ENCODE measurements at places on chromosomes 11 and 22.
A peak's percentile ranks its signal among the peaks of the same experiment; 100 is the strongest.

- no peak for DNase-seq
These were observed 668 bp downstream of the MADD start for GRCh38 chr11:47270331-47271271.

GRCh38 chr11:65288706-65289536 lies 25.7 kb upstream of the CDC42EP2 start:
- no peak for DNase-seq

DNA sequence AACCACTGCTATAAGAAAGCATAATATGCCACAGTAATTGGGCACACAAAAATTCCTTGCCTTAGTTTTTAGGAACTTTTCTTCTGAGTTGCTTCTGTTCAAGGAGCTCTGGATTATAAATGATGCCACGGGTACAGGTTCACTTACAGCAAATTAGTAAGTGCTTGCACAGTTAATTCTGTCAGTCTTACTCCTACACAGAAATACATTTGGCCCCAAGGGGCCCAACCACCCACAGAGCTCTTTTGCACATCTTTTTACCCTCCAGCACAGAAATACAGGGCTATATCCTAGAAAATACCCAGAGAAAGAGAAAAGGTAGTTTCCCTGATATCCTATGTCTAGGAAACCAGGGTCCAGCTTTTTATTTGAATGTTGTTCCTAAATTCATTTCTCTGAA lies 86.6 kb upstream of the CHRM4 start:
- no peak for DNase-seq

DNA sequence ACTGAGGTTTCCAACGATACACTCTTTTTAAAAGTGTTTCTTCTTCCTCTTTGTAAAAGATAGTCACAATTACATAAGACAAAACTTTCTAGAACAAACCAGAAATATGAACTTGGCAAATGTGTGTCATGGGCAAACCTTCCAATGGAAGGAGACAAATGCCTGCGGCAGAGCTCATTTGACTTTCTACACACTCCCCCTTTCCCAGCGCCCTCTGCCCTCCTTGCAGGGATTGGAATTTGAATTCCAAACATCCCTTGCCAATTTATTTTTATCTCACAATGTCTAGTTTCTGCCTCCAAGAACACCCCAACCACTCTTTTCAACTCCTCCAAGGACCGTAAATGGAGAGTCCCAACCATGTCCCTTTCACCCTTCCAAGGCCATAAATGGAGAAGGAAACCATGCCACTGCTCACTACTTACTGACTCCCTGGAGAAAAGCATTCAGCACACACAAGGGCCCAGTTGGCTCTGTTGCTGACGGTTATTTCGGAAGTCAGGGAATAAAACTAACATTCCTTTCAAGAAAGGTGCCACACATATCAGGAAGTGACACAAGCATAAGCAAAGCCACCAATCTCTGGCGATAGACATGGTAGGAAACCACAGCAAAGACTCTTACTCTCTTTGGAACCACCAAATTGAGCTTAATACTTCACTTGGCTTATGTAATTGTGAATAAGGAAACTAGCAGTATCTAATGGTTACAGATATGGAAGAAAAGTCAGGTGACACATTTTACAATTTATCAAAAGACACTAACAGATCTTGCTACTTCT lies 15.0 kb upstream of the ESAM start:
- DNase-seq: no peak

DNA sequence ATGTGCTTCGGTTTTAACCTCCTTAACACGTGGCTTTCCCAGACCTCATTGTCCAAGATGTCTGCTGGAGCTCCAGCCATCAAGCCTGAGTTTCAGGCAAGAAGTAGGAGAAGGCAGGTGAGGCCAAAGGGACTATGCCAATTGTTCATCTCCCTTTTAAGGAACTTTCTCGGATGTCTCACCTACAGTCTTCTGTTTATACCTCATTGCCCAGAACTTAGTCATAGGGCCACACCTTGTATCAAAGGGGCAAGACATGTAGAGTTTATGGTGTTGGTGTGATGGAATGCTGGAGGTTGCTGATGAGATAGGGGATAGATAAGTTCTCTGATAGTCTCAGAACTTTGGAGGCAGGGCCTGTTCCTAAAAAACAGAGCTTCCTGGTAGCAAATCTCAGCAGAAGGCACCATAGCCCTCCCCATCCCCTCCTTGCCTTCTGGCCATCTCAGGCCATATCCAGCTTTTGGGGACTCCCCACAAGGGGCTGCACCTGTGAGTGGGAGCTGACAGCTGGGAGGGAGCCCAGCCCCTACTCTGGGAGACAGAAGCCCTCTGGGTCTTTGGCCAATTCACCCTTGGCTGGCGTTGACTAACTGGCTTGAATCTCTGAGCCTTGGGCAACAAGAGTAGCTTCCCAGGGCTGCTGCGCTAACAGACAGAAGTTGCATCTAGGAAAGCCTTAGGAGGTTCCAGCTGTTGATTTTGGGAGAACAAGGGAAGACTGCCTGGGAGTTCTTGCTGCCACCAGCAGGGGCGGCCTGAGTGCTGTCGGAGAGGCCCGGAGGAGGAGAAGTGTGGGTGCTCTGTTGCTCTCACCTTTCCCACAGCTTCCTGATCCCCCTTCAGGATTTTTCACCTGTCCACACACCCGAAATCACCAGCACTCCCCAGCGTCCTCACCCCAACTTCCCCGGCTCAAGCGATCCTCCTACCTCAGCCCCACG lies 149.8 kb upstream of the THY1 start:
- no peak for DNase-seq

GRCh38 chr11:67118181-67118766 lies 789 bp upstream of the KDM2A start:
- DNase-seq: no peak

GRCh38 chr11:17642980-17643379 lies 76.4 kb upstream of the MYOD1 start:
- no peak for DNase-seq

GRCh38 chr11:12281571-12282478 lies 95.5 kb upstream of the PARVA start:
- peak; percentile 76 for DNase-seq

DNA sequence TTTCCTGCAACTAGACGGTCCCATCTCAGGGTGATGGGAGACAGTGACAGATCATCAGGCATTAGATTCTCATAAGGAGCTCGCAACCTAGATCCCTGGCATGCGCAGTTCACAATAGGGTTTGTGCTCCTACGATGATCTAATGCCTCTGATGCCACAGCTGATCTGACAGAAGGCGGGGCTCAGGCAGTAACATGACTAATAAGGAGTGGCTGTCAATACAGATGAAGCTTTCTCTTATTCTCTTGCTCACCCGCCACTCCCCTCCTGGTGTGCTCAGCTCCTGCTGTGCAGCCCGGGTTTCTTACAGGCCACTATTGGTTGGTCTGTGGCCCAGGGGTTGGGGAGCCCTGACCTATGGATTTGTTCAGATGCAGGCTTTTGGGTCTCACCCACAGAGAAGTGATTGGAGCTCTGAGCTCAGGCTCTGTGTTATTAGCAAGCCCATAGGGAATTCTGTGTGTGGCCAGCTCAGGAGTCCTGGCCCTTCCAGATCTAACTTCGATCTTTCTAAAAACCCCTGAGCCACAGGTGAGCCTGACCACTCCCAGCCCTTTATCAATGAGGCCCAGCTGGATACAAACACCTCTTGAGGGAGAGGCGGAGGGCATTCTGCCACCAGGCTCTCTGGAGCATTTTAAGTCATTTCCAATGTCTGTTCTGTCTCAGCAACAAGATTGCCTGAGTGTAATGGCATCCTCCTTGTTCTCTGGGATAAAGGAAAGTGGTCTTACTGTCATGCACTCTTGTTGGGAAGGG lies 351.8 kb downstream of the BUD13 start:
- DNase-seq: no peak

DNA sequence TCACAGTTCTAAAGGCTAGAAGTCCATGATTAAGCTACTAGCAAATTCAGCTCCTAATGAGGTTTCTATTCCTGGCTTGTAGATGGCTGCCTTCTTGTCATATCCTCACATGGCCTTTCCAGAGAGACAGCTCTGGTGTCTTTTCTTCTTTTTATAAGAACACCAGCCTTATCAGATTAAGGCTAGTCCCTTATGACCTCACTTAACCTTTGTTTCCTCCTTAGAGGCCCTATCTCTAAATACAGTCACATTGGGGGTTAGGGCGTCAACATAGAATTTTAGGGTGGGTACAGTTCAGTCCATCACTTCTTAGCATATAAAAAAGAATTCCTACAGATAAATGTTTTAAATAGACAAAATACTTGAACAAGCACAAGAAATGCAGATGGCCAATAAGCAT lies 18.2 kb upstream of the CLPB start:
- DNase-seq: no peak

DNA sequence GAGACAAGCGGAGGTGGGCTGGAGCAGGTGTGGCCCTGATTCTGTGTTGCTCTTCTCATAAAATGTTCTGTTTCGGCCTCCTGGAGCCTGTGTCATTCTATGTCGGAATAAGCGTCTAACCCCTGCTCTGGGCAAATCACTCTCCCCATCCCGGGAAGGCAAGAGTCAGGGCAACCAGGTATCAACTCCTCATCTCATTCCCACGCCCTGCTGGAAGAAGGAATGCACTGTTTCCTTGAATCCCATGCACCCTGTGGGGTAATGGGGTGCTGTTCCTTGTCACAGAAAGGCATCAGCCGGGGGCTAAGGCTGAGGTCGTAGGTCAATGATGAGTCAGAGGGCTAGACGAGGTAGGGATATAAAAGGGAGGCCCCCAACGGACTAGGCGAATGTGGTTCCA lies 2.6 kb downstream of the FAM180B start:
- no peak for DNase-seq

GRCh38 chr11:123382555-123383074 lies 47.5 kb upstream of the GRAMD1B start:
- DNase-seq: no peak

DNA sequence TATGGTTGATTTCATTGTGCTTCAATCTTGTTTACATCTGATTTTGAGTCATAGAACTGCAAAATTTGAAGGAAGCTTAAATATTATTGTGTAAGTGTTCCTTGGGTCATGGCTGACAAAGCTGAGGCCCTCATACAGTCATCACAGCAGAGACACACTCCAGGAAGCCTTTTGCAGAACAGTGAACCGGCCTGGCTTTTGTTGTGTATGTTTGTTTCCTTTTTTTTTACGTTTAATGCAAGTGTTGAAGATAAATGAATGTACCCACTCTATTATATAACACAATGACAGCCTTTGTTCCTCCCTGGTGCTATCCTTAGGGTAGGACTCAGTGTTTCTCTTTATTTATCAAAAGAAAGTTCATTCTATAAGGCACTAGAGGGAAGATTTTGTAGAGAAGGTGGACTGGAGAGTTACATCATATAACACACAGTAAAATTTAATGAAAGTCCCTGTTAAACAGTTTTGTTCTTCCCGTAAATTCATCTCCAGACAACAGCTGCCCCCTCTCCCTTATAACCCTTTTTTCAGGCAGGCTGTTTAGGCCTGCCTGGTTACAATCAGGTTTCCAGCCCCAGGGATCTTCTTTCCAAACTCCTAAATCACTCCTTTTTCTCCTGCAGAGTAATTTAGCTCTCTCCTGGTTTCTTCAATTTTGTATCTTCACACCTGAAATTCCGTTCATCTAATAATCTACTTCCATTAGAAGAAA lies 34.3 kb upstream of the CSTF3 start:
- no peak for DNase-seq

DNA sequence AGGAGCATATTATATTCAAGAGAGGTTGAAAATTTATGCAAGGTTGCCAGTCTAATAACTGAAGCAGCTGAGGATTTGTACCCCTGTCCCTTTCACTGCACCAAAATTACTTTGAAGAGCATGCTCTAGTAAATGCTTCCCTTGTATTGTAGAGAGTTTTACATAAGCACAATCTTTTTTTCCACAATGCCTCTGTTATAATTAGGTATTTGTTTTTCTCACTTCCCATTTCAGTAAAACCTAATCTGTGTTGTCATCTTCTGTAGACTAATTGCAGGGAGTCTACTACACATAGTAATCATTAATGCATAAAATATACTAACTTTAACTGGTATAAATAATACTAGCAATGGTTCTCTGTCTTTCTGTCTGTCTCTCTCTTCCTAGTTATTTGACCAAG lies 718.4 kb upstream of the ANO5 start:
- no peak for DNase-seq

- no peak for DNase-seq
These were observed 1.6 kb downstream of the MCAM start for GRCh38 chr11:119315131-119316015.

DNA sequence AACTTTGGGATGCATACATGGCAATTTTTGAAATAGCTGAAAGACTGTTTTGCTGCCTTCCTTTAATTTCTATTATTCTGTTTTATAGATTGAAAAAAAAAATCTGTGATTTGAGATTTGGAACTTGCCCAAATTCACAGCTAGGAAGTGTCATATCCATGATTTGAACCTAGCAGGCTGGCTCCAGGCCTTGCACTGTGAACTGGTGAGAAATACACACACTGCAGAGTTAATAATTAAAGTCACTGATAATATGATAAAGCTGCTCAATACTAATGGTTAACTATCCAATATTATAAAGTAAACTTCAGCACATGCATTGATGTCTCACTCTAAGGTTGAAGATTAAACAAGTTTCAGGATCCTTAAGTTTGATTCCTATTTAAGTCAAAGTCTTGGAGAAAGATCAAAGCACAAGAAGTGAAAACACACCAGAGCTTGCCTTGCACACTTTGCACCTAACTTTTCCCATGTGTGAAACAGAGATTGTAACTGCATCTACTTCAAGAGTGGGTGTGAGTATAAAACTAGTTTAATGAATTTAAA lies 150.6 kb upstream of the CCDC179 start:
- no peak for DNase-seq

- DNase-seq: no peak
These were observed 10.2 kb downstream of the PHF5A start for GRCh38 chr22:41458161-41458728.

DNA sequence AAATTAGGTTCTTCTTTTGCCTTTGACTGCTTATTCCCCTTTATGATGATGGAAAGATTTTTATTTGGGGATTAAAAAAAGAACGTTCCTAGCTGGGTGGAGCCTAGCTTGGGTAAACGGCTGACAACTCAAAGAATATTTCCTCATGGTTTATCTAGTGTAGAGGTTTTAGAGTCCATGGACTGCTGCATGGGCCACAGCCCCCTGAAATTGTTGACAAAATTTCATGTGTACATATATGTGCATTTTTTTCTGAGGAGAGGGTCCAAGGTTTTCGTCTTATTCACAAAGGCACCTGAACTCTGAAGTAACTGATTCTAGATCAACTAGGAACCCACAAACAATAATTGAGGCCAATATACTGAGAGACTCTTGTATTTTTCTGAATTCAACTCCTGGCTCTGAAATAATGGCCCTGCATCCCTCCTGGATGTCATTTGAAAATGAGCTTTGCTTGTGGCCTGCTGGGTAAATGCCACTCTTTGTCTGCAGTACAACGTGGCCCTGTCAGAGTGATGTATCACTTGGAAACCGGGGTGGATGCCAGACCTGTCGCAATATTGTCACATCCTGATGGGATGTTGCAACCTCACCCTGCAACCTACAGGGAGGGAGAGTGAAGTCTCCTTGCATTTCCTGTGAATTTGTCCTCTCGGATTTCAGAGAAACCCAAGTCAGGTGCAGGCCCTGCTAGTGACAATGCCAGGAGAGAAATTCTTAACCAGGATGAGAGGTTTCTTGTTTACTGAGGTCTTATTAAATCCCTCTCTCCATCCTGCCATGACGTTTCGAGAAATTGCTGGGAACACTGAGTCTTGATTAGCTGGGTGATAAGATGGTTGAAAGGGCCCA lies 33.8 kb downstream of the EHF start:
- DNase-seq: no peak

- DNase-seq: no peak
These were observed 71.0 kb upstream of the TP53I11 start for GRCh38 chr11:45021692-45022141.
